ENCODE measurements at places on chromosomes 3 and 15. TPM values are rescaled to one million over a fixed set of nuclear protein-coding genes. Genes with fewer than 3 reads are reported as not detected.

DNA sequence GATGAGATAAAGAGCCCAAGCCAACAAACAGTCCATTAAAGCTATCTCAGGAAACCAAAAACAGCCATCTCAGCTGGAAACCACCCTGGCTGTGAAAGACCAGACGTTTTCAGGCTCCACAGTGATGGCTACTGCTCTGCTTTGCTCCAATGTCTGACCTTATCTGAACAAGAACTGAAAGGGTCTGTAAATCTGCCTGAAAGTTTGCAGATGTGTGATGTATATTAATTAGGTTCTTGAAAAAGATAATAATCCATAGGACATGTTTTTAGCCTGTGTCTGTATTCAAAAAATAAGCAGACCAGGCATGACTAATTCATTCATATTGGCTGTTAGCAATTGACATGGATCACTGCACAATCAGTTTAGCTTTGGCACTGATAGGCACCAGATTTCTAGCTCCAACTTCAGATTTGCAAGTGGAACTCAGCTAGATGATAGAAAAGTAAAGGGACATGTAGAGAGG lies 611.4 kb upstream of the NAALADL2 start:
- DNase-seq: no peak

Gene EPHB1
- total RNA-seq: 3.7 TPM

Gene CFAP100
- total RNA-seq: not detected

DNA sequence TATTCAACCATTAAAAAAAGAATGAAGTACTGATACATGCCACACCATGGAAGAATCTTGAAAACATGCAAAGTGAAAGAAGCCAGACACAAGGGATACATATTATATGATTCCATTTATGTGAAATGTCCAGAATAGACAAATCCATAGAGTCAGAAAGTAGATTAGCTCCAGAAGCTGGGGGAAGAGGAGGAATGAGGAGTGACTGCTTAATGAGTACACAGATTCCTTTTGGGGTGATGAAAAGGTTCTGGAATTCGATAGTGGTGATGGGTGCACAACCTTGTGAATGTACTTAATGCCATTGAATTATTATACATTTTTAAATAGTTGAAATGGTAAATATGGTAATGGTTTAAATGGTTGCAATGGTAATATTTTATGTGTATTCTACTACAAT lies 90.6 kb upstream of the SPATA12 start:
- no peak for DNase-seq
